ENCODE measurements at places on chromosomes 7 and 10.

DNA sequence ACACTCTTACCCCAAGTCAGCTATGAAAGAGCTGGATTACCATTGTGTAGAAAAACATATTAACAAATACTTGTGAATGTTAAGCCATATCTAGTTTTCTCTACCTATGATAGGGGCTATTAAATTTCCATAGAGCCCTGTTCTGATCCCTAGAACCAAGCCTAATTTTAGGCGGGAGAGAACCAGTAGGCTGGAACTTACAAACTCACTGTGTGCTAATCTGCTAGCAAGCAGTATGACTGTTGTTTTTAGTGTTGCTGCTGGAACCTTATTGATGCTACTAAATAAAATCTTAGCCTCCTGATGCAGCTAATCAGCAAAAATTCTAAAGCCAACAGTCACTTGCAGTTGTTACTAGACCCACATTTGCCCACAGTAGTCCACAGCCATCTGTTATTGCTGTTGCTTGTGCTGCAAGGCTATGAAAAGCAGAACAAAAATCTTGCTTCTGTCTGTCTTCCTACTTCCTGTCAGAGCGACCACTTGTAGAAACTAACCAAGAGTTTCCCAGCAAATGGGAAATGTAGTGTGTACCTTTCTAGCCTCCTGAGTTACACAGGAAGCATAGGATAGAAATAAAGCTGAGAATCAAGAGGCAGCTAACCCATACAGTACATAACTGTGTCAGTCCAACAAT is 368.4 kb downstream of the ARL4A start:
- DNase-seq, result no peak

- DNase-seq, result no peak
Measured at GRCh38 chr10:92696606-92697383, 7.0 kb downstream of the HHEX start.

- no peak for DNase-seq
Measured at GRCh38 chr10:108112218-108112617, 947.7 kb upstream of the SORCS1 start.

DNA sequence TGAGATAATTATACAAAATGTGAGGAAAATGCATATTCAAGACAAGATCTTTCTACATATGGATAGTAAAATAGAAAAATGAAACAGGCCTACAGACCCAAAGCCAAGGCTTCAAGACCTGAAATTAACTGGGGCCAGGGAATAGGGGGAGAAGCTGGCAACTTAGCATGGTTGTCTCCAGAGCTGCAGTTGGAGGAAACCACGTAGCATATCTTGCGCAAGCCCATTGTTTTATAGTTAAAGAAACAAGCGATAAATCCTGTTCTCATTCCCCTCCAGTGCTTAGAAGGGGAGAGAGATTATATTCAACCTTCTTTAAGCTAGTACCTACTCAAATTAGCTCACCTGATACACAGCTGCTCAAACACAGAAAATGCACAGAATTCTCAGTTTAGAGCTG is 197.1 kb downstream of the SORCS1 start:
- DNase-seq, result no peak

- DNase-seq, result no peak
Measured at GRCh38 chr10:18665815-18666558, 6.8 kb downstream of the ARL5B start.

GRCh38 chr7:15688911-15689310 is 2.4 kb upstream of the MEOX2 start:
- no peak for DNase-seq

GRCh38 chr7:130902755-130903357 is 168.8 kb upstream of the KLF14 start:
- DNase-seq, result no peak

DNA sequence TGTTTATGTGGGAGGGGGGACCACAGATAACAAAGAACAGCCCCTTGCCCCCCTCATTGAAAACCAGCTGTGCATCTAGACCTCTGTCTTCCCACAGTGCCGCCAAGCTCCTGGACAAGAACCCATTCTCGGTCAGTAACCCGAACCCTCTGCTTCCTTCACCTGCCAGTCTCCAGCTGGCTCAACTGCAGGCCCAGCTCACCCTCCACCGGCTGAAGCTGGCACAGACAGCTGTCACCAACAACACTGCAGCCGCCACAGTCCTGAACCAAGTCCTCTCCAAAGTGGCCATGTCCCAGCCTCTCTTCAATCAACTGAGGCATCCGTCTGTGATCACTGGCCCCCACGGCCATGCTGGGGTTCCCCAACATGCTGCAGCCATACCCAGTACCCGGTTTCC is 91.0 kb upstream of the PDCD4 start:
- no peak for DNase-seq

DNA sequence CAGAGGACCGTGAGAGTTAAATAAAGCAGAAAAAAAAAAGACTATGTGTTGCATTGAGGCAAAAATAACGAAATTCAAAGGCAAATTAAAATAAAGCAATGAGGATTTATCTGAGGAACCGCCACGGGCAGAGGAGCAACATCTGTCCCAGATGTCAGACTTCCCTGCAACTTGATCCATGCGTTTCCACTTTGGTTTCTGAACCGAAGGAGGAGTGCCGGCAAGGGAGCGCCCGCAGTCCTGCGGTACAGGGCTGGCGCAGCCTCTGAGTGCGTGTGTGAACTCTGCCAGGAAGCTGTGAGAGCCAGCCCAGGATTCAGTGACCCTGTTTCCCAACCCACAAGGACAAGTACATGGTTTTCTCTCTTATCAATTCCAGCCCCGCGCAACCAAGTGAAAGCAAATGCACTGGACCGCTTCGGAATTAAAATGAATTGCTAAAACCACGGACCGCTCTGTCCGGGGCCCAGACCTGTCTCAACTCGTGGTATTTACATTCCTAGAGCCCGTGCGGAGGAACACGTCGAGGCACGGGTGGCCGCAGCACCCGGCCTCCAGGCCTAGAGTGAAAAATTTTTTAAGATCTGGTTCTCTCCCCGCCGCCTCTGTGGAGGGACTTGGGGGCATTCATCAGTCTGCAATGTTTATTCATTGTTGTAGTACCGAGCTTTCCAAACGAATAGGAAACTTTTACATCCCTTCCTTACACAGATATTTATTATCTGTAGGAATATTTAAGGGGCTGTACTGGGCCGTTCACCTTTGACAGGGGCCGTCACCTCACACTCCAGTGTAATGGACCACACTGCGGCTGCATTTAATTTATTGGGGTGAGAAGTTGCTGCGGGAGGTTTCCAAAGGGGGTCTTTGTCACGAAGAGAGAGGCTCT is 291.5 kb upstream of the NFE2L3 start:
- DNase-seq, result no peak

- DNase-seq, result no peak
Measured at GRCh38 chr7:74637745-74638144, 19.8 kb upstream of the GTF2I start.
